Activated naive CD4-positive, alpha-beta T cell treated with Interleukin-2 at 50 U/mL for 16 hours (primary cell): ENCODE measurements at places on chromosomes 3 and 15.
A peak's percentile ranks its signal among the peaks of the same experiment; 100 is the strongest.

GRCh38 chr15:93671387-93671943 lies 559.9 kb upstream of the MCTP2 start:
- no peak for DNase-seq

GRCh38 chr15:89114990-89115389 lies 26.7 kb downstream of the ABHD2 start:
- DNase-seq: no peak

GRCh38 chr3:57434041-57434440 lies 110.1 kb downstream of the DNAH12 start:
- DNase-seq: no peak

DNA sequence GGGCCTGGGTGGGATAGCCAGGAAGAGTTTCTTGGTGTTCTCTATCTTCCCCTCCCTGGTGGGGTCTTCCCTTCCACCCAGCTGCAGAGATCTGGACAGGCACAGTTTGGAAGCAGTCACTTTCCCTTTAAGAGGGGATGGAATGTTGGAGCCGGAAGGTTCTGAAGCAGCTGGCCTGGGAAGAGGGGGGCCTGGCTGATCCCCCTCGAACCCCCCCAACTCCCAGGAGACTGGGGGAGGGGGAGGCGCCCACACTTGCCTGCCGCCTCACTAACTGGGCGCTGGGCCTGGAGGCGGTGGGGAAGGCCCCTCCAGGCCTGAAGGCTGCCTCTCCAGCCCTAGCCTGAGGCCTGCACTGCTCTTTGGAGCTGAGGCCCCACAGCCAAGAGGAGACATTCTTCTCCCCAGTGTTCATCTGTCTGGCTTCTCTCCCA lies 1.4 kb downstream of the DVL3 start:
- DNase-seq: no peak

DNA sequence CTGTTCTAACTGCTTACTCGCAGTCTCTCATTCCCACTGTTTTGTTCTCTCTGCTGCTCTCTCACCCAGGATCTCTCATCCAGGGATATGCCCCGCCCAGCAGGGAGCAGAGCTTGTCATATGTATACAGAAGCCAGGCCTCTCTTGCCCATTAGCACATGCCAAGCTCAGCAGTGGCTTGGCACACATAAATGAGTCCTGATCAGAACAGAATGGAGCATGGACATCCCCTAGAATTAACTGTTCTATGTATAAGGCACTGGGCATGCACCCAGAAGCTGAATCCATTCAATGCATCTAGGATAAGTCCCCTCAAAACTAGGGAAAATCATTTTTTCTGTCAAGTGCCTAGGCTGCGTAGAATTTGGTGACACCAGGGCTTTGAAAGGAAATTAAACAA lies 61.6 kb downstream of the IGSF11 start:
- no peak for DNase-seq

- DNase-seq: no peak
These were observed 56.3 kb downstream of the BDH1 start for GRCh38 chr3:197499427-197499826.

DNA sequence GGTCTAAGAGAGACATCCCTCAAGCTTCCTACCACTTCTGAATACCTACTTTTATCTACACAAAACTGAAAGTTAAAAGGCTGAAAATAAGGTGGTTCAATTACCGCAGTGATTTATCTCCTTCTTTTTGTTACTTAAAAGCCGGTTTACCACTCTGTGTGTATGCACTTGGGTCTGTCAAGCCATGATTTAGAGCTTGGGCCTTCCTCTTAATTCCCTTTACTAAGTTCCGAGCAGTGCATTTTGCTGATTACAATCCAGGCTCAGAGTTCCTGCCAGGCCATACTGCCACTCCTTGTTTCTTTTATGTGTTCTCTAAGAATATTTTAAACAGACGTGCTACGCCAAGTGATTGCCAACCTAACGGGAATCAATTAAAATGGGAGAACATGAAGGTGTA lies 16.5 kb downstream of the KCTD6 start:
- DNase-seq: no peak

DNA sequence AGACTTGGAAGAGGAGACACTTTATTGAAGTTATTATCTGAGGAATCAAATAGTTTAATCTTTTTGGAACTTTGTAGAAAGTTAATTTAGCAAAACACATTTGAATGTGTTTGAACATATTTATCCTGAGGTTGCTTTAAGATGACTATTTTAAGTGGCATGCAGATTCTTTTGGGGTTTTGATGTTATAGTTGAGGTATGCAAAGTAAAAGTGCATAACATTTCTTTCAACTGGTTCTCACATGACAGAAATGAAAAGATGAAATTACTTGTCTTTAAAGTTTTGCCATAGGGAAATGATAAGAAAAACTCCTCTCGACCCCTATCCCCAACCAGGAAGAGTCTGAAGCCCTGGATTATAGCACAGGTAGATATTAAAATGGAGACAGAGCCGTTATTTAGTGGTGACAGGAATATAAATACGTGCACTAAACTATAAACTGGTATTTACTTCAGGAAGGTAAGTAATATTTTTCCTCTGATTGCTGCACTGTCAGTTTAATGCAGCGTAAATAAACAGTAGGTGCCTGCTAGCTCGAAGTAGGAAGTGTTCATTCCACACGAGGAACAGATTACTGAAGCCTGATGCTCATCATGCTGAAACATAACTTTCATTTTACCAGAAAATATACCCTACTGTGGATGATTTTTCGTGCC lies 15.1 kb upstream of the SATB1 start:
- no peak for DNase-seq

GRCh38 chr15:63418811-63419210 lies 37.2 kb upstream of the CA12 start:
- DNase-seq: no peak

DNA sequence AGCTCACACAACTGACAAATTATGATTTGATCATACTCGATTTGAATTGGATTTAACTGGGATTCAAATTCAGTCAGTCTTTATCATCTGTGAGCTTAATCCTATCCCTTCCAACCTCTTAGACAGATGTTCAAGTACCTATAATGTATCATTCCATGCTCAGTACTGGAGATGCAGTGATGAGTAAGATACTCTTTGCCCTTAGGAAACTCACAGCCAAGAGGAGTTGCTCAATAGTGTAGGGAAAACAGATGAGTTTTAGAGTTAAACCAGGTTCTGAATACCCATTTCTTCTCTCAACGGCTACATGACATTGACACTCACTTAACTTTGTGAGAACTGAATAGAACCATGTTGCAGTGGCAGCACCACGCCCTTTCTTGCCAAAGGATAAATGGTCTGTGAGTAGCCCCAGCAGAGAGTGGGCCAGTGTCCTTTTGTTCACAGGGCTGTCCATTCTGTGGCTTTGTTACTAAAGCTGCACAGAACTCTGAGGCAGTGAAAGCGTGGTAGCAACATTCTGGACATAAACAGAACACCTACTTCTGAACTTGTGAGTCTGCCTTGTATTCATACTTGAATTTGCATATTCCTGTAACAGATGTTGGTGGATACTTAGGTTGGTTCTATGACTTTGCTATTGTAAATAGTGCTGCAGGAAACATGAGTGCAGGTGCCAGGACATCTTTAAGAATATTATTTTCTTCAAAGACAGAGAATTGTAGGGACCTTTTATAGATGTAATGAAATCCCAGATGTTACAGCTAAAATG lies 91.6 kb downstream of the RASA2 start:
- DNase-seq: no peak

DNA sequence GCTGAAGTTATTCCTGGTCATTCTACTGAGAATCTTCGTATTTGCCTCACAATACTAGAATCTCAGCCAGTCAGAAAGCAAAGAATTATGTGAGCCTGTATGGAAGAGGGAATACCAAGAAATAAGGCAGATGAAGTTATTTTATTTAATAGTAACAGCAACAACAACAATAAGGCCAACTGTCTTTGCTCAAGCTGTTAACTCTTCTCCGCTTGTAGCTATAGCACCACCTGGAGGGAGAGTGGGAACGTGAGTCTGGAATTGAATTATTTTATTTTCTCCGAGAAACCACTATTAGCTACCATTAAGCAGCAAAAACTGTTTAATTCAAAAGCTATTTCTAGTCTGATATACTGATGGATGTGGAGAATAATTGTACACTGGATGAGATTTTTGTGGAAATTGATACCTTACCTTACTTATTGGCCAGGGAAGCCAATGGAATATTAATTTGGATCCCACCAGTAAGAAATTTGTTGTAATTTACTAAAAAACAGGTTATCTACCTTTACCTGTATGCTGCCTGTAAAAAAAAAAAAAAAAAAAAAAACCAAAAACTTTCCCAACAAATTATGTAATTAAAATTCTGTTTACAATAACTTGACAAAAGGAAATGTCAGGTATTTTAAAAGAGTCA lies 50.1 kb downstream of the CALML4 start:
- peak; percentile 7 for DNase-seq

GRCh38 chr15:40591389-40591788 lies 2.7 kb upstream of the KNL1 start:
- DNase-seq: no peak

DNA sequence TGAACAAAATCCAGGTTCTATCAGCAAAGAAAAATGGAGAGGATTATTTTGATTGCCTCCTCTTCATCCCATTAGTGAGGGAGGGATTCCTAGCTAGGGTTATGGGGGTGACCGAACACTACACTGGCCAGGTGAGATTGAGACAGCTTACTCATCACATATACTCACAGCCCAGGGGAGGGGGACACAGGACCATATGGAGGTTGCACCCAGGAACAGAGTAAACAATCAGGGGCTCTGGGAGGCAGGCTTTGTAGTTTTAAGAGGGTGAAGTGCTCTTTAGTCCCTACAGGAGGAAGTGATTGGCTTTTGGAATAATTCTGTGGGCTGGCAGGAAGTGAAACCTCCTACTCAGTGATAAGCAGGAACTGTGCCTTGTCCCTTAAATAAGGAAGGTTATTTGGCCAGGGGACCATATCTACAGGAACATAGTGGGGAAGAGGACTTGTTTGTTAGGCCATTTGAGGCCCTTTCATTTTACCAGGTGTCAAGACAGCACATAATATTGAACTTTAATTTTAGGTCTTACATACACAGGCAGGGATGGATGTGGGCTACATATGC lies 17.5 kb upstream of the KCTD6 start:
- no peak for DNase-seq

GRCh38 chr3:191235331-191236314 lies 36.6 kb downstream of the OSTN start:
- DNase-seq: no peak

DNA sequence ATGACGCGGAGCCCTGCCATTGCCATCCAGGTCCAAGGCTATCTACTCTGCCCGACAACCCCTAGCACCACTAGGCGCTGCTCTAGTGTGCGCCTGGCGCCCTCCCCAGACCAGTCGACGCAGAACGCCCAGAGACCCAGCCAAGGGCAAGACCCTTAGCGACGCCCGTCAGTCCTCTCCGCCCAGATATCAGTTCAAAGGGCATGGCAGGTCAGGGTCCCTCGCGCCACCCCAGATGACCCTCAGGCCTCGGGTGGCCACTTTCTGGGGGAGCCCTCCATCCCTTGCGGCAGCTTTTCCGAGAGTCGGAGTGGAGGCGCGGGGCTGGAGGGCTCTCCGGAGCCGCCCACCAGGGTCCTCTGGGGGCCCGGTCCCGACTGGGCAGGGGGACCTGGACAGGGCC lies 371 bp upstream of the CLSTN2 start:
- DNase-seq: no peak

DNA sequence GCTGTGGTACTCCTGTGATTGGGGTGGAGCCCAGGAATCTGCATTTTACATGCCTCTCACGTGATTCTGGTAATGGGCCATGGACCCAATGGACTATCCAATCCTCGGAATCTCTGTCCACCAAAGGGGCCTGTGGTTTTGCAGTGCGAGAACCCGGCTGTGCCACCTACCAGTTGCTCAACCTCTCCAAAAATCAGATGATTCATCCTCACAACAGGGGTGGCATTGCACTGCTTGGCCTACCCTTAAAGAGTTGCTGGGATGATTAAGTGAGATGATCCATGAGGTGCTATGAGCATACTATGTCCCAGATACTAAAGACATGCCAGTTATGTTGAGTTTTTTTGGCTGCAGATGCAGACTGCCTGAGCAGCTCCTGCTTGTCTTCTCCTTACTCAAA lies 5.1 kb downstream of the ANP32A start:
- DNase-seq: no peak

GRCh38 chr3:123755085-123755484 lies 129.0 kb downstream of the MYLK start:
- DNase-seq: no peak

GRCh38 chr15:50016951-50017350 lies 102.1 kb downstream of the ATP8B4 start:
- no peak for DNase-seq

DNA sequence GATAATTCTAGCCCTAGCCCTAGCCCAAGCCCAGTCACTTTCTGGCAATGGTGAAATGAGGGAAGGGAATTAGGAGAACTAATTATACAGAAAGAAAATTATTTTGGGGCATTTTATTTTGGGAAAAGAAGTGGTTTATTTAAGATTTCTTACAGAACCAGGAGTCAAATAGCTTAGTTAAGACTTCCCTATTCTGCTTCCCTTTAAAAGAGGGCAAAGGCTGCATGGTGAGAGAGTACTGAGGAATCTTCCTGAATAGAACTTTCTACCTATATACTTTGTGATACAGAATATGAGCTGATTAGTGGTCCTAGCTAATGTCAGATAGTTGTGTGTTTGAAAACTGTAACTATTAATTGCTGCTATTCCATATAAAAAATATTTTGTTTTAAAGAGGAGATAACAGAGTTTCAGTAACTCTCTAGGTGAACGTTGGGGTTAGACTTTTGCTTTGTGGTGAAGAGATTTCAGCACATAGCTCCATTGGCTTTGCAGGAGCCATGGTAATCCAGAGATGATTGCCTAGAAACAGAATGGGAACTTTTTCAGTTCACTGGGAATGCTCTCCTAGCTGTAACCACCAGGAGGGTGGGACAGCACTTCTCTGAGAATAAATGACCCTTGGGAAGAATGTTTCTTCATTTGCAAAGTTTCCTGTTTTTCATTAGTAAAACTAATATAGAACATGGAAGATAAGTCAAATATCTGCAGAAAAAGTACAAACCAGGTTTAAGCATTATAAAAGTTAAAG lies 5.3 kb upstream of the GCSAM start:
- DNase-seq: no peak

DNA sequence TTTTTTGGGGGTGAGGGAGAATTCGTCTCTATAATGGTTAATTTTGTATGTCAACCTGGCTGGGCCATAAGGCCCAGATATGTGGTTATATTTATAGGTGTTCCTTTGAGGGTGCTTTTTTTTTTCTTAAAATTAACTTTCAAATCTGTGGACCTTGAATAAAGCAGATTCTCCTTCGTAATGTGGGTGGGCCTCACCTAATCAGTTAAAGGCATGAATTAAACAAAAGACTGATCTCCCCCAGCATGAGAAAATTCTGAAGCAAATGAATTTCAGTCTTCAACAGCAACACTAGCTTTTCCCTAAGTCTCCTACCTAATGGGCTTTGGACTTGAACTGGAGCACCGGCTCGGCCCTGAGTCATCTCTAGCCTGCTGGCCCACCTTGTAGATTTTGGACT lies 77.4 kb downstream of the GMNC start:
- DNase-seq: no peak

- DNase-seq: no peak
These were observed 728.4 kb upstream of the GOLIM4 start for GRCh38 chr3:168824107-168824506.
